Frontal cortex (tissue), 4 donors: ENCODE measurements at places on chromosomes 4 and X.
A peak's percentile ranks its signal among the peaks of the same experiment; 100 is the strongest.

DNA sequence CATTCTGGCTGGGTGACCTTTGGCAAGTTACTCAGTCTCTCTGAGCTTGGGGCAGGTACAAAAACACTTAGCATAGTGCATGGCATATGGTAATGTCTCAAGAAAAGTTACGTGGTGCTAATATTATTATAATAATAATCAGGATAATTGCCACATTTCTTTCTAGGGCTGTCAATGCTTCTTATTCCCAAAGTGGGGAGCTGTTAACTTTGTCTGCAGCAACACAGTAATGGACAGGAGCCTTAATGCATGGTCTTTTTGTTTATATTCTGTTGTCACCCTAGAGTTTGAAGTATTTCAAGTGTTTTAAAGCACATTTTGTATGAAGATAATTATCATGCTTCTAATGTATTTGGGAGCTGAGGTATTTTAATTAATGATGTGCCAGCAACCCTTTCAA lies 121.8 kb downstream of the FHIP1A start:
- DNase-seq, result no peak

DNA sequence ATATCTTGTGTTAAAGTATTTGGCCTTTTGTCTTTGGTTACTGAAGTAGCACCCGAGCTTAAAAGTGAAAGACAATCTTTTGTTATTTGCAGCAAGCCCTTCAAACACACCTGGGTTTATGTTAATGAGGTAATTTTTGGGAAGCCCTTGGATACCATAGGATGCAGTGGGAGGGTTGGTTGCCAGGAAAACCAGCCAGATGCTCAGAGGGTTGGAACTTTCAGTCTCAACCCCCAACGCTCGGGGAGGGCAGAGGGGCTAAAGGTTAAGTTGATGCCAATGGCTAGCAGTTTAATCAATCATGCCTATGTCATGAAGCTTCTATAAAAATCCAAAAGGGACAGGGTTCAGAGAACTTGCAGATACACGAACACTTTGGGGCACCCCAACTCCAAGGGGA lies 17.2 kb upstream of the GPR173 start:
- no peak for DNase-seq

GRCh38 chr4:178387756-178388155 lies 945.5 kb upstream of the AGA start:
- no peak for DNase-seq

DNA sequence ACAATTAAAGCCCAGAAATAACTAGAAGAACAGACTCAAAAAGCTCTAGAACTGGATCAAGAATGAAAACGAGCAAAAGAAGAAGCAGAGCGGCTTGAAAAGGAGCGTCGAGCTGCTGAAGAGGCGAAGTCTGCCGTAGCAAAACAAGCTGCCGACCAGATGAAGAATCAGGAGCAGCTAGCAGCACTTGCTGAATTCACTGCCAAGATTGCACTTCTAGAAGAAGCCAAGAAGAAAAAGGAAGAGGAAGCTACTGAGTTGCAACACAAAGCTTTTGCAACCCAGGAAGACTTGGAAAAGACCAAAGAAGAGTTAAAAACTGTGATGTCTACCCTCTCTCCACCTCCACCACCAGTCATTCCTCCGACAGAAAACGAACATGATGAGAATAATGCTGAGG lies 56.1 kb upstream of the PPP4R3C start:
- no peak for DNase-seq

GRCh38 chr4:125433453-125433852 lies 118.7 kb downstream of the FAT4 start:
- no peak for DNase-seq

GRCh38 chr4:72109959-72110497 lies 78.2 kb downstream of the NPFFR2 start:
- DNase-seq, result no peak

- DNase-seq, result no peak
Measured at GRCh38 chr4:7635445-7636239, 200.9 kb upstream of the PSAPL1 start.

- DNase-seq, result no peak
Measured at GRCh38 chrX:12777670-12778069, 13.5 kb upstream of the PRPS2 start.

DNA sequence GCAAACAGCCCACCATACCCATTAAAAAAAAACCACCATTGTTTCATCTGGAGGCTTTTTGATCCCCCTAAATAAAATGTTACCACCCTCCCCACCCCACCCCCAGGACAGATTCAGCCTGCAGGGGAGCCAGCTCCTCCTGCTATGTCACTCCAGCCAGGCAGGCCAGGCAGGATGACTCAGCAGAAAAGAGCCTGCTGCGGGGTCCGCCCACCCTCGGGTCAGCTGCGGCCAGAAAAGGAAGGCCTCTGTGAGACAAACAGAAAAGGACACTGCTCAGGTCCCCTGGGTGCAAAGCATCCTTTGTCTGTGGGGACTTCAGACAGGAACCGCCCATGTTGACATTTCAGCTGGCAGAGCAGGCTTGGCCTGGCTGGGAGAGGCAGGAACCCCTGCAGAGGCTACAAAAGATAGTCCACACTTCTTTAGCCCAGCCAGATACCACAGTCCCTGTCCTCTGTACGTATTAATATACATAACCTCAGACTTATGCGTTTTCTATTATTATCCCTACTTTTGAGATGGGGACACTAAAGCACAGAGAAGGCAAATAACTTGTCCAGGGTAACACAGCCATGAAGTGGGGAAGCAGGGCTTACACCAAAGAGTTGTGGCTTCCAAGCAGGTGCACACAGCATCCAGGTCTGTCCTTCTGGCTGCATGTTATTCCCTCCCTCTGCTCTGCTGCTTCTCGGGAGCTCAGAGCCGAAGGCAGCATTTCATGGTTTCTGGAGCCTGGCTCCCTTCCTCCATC lies 147.7 kb downstream of the CPEB2 start:
- peak; percentile 54 for DNase-seq
